SK-N-SH (cell line): ENCODE measurements at places on chromosomes 2 and 18.

GRCh38 chr2:60311524-60311923, 241.9 kb downstream of the BCL11A start:
- no peak for DNase-seq

GRCh38 chr2:114331934-114332333, 110.5 kb upstream of the DPP10 start:
- no peak for DNase-seq

GRCh38 chr2:216737676-216738075, 42.3 kb upstream of the IGFBP5 start:
- DNase-seq, result no peak

DNA sequence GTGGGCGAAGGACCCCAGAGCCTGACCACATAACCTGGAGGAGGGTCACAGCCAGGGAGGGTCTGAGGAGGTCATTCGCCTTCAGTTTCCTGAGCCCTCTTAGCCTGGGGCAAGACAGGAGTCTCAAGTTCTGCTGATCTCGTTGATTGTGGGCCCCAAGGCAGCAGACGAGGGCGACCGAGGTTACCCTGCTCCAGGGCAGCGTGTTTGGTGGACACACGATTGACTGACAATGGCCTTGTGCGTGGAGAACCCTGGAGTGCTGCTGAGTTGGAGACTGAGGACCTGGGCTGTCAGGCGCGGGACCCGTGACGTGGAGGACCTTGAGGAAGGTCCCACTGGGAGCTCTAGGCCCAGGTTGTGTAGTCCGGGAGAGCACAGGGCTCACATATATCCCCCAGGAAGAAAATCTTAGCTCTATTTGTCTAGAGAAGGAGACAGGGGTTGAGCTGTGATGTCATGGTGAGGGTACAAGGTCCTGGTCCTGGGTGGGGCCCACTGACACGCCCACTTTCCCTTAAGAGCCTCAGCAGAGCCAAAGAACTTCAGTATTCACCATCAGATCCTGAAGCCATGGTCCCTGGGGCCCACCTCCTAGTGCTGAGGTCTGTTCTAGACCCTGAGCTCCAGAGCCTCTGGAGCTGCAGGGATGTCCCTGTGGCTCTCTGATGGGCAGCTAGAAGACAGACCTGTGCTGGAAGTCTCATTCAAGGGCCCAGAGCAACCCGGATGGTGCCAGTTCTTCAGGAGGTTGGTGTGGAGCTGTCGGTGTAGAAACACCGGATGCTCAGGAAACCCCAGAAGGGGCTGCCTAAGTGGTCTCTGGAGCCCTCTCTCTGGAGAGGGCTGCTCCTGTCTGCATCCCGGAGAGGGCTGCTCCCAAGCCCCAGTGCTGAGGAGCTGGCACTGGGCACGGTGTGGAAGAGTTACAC, 53.1 kb downstream of the DYSF start:
- DNase-seq, result no peak

GRCh38 chr2:182668671-182669070, 47.4 kb upstream of the DNAJC10 start:
- DNase-seq, result no peak

GRCh38 chr2:100741880-100742276, 78.1 kb upstream of the NPAS2 start:
- no peak for DNase-seq
